ENCODE measurements at places on chromosomes 3 and 15.

GRCh38 chr3:150168698-150169097, 198.0 kb upstream of the PFN2 start:
- H3K4me3 ChIP-seq = no peak overlapping the region
- no peaks in the 10 kb centered on the region for H3K36me3 ChIP-seq
- no peaks in the 10 kb centered on the region for H3K27me3 ChIP-seq
- no peak for DNase-seq
- no peak overlapping the region for H3K27ac ChIP-seq

- peaks cover 15% of the 10 kb centered on the region for H3K4me1 ChIP-seq
- no peak for DNase-seq
- no peaks in the 10 kb centered on the region for H3K27me3 ChIP-seq
- no peak overlapping the region for H3K4me3 ChIP-seq
These were observed 3.7 kb downstream of the MKRN2OS start for GRCh38 chr3:12541625-12542024.

- no peak for DNase-seq
- peaks cover 11% of the 10 kb centered on the region for H3K36me3 ChIP-seq
- H3K27me3 ChIP-seq = no peaks in the 10 kb centered on the region
- peaks cover 4% of the 10 kb centered on the region for H3K4me1 ChIP-seq
- no peak overlapping the region for H3K27ac ChIP-seq
- H3K4me3 ChIP-seq = no peak overlapping the region
These were observed 33.6 kb downstream of the VPS13C start for GRCh38 chr15:62026487-62027262.

- H3K4me1 ChIP-seq = no peaks in the 10 kb centered on the region
- H3K27ac ChIP-seq = no peak overlapping the region
- H3K36me3 ChIP-seq = no peaks in the 10 kb centered on the region
- H3K4me3 ChIP-seq = no peak overlapping the region
- no peaks in the 10 kb centered on the region for H3K27me3 ChIP-seq
These were observed 28.7 kb downstream of the LRRK1 start for GRCh38 chr15:100947760-100948429.

GRCh38 chr15:69317392-69317841, 18.7 kb downstream of the PAQR5 start:
- no peaks in the 10 kb centered on the region for H3K36me3 ChIP-seq
- peaks cover 12% of the 10 kb centered on the region for H3K4me1 ChIP-seq
- H3K4me3 ChIP-seq = no peak overlapping the region
- no peaks in the 10 kb centered on the region for H3K27me3 ChIP-seq

DNA sequence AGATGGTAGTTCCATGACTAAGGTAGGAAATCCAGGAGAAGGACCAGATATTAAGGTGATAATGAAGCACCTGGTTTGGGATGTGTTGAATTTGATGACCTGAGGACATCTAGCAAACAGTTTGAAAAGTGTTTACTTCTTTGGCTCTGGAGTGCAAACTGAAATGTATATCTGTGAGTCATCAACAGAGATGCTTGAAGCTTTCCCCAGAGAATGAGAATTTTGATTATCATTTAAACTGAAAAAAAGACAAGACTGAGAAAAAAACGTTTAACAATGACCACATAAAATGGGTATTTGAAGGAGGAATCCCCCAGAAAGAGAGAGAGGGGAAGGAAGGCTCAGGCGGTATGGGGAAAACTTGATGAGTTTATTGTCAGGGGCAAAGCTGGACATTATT, 20.7 kb upstream of the GSK3B start:
- H3K27ac ChIP-seq = no peak overlapping the region
- DNase-seq = no peak
- no peaks in the 10 kb centered on the region for H3K36me3 ChIP-seq
- peaks cover 8% of the 10 kb centered on the region for H3K4me1 ChIP-seq

DNA sequence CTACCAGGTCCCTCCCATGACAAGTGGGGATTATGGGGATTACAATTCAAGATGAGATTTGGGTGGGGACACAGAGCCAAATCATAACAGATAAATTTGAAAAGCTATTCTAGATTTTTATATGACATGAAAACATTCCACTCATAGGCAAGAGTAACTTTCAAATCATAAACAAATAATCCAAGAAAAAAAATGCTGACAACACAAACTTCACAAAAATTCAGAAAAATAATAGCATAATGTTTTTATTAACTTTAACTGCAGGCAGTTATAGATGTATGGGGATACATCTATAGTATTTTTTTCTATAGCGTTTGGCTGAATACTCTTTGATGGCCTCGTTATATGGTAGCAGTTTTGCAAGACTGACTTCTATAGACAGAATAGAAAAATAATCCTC, 243.1 kb downstream of the ADAMTSL3 start:
- H3K4me3 ChIP-seq = no peak overlapping the region
- no peaks in the 10 kb centered on the region for H3K27me3 ChIP-seq
- no peaks in the 10 kb centered on the region for H3K36me3 ChIP-seq
- H3K27ac ChIP-seq = no peak overlapping the region
- DNase-seq = no peak

- no peak overlapping the region for H3K27ac ChIP-seq
- H3K27me3 ChIP-seq = no peaks in the 10 kb centered on the region
- DNase-seq = no peak
These were observed 17.2 kb upstream of the SLC6A11 start for GRCh38 chr3:10798600-10799367.

- no peak overlapping the region for H3K4me3 ChIP-seq
- DNase-seq = no peak
- no peak overlapping the region for H3K27ac ChIP-seq
- no peaks in the 10 kb centered on the region for H3K36me3 ChIP-seq
These were observed 370.6 kb upstream of the PROK2 start for GRCh38 chr3:72155391-72156064.

DNA sequence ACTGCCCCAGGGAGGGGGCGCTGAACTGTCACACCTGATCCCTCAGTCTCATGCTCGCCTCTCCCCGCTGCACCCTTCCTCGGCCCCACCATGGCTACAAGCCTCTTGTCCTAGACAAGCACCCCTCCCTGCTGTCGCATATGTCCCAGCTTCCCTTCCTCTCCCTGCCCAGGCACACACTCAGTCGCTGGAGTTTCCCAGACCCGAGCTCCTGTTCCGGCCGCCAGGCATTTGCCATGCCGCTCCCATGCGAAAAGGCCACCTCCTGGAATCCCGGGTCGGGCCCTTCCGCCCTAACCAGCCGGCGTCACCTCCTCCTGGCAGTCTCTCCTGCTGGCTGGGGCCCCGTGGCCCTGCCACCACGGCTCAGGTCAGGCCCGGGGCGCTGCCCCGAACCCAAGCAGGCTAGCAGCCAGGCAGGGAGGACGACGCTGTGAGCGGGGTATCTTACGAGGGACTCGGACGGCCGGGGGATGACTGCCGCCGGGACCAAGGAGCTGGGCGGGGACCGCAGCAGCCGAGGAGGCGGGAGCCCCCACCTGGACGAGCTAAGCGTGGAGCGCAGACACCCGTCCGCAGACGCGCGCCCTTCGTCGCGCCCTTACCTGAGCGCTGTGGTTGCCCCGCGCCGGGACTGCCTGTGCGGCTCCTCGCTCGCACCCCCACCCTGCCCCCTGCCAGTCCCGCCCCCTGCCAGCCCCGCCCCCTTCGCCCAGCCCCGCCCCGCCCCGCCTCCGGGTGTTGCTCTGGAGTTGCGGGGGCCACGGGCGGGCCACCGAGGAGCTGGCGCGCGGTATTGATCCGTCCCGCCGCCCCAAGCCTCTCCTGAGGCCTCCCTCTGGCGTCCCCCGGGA, at the start of gene ALS2CL:
ALS2CL (minus strand) TSS at position 642 of the 854 bp plus-strand sequence. CDS start 4,239 bp downstream, outside the sequence.
- H3K36me3 ChIP-seq = no peaks in the 10 kb centered on the region
- H3K27ac ChIP-seq = no peak within 1 kb of the TSS
- H3K4me1 ChIP-seq = peaks cover 12% of the 10 kb centered on the region

GRCh38 chr3:113084777-113085176, 94.0 kb downstream of the GTPBP8 start:
- no peaks in the 10 kb centered on the region for H3K36me3 ChIP-seq
- no peak overlapping the region for H3K4me3 ChIP-seq
- no peaks in the 10 kb centered on the region for H3K4me1 ChIP-seq
- no peak overlapping the region for H3K27ac ChIP-seq
- no peaks in the 10 kb centered on the region for H3K27me3 ChIP-seq

- no peak overlapping the region for H3K27ac ChIP-seq
- H3K4me1 ChIP-seq = no peaks in the 10 kb centered on the region
- H3K36me3 ChIP-seq = no peaks in the 10 kb centered on the region
These were observed 127.8 kb downstream of the EPHB1 start for GRCh38 chr3:134922866-134923265.

- peaks cover 24% of the 10 kb centered on the region for H3K4me1 ChIP-seq
- H3K4me3 ChIP-seq = no peak overlapping the region
- no peaks in the 10 kb centered on the region for H3K36me3 ChIP-seq
- DNase-seq = no peak
- no peaks in the 10 kb centered on the region for H3K27me3 ChIP-seq
- H3K27ac ChIP-seq = no peak overlapping the region
These were observed 13.9 kb upstream of the C15orf61 start for GRCh38 chr15:67506775-67507747.

GRCh38 chr3:118641608-118642007, 393.0 kb downstream of the IGSF11 start:
- H3K4me3 ChIP-seq = no peak overlapping the region
- H3K4me1 ChIP-seq = no peaks in the 10 kb centered on the region

- no peaks in the 10 kb centered on the region for H3K36me3 ChIP-seq
- no peaks in the 10 kb centered on the region for H3K4me1 ChIP-seq
- H3K27ac ChIP-seq = no peak overlapping the region
- H3K27me3 ChIP-seq = no peaks in the 10 kb centered on the region
- no peak for DNase-seq
These were observed 50.9 kb upstream of the ALCAM start for GRCh38 chr3:105315815-105316214.

- no peaks in the 10 kb centered on the region for H3K27me3 ChIP-seq
- no peaks in the 10 kb centered on the region for H3K4me1 ChIP-seq
- no peak overlapping the region for H3K4me3 ChIP-seq
- H3K27ac ChIP-seq = no peak overlapping the region
- DNase-seq = no peak
These were observed 419.5 kb downstream of the LPP start for GRCh38 chr3:188573291-188573940.

DNA sequence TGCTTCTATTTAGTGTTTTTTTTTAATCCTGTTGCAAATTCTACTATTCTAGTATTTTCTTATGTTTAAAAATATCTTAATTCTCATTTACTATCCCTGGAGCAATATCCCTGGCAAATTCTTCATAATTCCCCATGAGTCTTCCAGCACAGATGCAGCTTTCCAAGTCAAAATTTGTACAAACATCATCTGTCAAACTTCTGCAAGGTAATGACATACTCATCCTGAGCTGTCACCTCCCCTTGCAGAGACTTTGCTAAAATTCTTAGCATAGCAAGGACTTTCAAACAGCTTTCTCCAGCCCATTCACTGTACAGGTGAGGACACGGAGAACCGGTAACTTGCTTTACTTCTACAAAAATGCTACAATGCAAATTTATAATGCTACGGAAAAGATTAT, 28.6 kb upstream of the VGLL4 start:
- H3K27me3 ChIP-seq = no peaks in the 10 kb centered on the region
- H3K36me3 ChIP-seq = no peaks in the 10 kb centered on the region
- H3K27ac ChIP-seq = no peak overlapping the region
- no peak for DNase-seq
- H3K4me3 ChIP-seq = no peak overlapping the region

- no peaks in the 10 kb centered on the region for H3K27me3 ChIP-seq
- no peaks in the 10 kb centered on the region for H3K4me1 ChIP-seq
- DNase-seq = no peak
- no peak overlapping the region for H3K4me3 ChIP-seq
These were observed 143.3 kb downstream of the HCN4 start for GRCh38 chr15:73225358-73226015.

GRCh38 chr15:84748274-84749110, at the start of gene ZNF592:
ZNF592 (plus strand) TSS chr15:84748592; CDS start chr15:84782676, 34,084 bp downstream.
- peak within 1 kb of the TSS; percentile 96 for H3K4me3 ChIP-seq
- no peaks in the 10 kb centered on the region for H3K36me3 ChIP-seq

- no peaks in the 10 kb centered on the region for H3K36me3 ChIP-seq
- H3K27me3 ChIP-seq = peaks cover 15% of the 10 kb centered on the region
- DNase-seq = peak; percentile 78
- no peaks in the 10 kb centered on the region for H3K4me1 ChIP-seq
These were observed 8.3 kb downstream of the ANKRD63 start for GRCh38 chr15:40274350-40275274.

DNA sequence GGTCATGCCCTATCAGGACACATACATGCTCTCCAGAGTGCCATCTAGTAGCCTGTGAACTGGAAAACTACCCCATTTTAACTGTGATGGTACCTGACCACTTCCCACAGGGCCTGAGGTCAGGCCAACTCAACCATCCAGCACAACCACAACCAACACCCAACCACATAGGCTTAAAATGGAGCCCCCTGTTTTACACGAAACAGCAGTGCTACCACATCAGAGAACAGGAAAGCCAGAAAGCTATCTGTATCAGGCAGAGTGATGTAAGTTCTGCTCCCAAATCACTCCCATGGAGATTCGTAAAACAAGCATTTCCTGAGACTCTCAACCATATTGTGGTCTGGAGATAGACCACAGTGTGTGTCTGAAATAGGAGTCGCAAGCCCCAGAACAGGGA, 1017.3 kb upstream of the EPHA6 start:
- H3K27me3 ChIP-seq = no peaks in the 10 kb centered on the region
- no peaks in the 10 kb centered on the region for H3K36me3 ChIP-seq
- no peaks in the 10 kb centered on the region for H3K4me1 ChIP-seq
- H3K4me3 ChIP-seq = no peak overlapping the region
- DNase-seq = no peak

- no peaks in the 10 kb centered on the region for H3K36me3 ChIP-seq
- DNase-seq = no peak
- no peaks in the 10 kb centered on the region for H3K27me3 ChIP-seq
- no peak overlapping the region for H3K27ac ChIP-seq
These were observed 4.4 kb upstream of the IRAK2 start for GRCh38 chr3:10160346-10160745.

DNA sequence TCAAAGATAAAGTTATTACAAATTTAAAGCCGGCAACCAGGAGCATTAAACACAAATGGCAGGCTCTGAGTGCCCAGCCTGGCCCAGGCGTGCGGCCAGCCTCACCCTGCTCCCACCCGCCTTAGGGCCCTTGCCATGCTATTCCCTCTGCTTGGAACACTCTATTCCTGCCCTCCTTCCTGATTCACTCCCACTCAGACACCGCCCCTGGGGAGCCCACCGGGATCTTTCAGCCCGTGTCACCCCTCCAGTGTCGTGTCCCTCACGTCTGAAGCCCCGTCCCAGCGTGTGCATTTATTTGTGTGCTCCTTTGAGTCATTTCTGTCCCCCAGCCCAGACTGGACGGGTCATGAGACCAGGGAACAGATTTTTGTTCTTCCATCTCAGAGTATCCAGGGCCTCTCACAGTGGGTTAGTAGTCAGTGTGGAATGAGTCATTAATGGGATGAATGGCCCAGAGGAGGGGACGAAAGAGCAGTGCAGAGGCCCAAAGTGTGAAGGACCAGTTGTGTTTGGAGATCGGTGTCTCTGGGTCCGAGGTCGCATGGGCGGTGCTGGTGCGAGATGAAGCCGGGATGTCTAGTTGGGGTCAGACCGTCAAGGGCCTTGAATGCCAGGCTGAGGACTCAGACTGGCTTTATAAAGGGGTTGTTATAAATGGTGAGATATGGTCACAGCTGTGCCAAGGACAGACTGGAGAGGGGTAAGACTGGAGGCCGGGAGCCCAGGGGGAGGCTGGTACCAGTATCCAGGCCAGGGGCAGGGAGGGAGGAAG, 58.9 kb upstream of the SLC6A6 start:
- no peak overlapping the region for H3K27ac ChIP-seq
- no peak overlapping the region for H3K4me3 ChIP-seq
- H3K4me1 ChIP-seq = no peaks in the 10 kb centered on the region
- DNase-seq = no peak
- peaks cover 21% of the 10 kb centered on the region for H3K27me3 ChIP-seq

Measured in MM.1S (cell line).